ENCODE measurements at places on chromosomes 12 and 14.

DNA sequence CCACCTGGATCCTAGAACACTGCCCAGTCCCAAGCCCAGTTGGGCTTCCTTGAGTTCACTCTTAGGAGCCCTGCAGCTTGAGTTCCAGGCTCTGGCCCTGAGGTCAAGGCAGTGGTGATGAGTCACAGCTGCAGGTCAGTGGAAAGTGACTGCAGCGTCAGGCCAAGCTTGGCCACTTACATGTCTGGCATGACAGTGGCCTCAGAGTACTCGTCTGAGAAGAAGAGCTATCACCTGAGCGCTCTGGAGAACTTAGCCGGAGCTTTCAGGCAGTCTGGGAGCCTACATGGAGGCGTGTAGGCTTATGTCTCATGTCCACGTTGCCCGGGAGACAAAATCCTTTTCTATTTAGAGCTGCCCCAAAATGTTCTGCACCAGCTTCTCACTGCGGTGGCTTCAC lies 75.6 kb downstream of the ARL6IP4 start:
- DNase-seq: no peak

DNA sequence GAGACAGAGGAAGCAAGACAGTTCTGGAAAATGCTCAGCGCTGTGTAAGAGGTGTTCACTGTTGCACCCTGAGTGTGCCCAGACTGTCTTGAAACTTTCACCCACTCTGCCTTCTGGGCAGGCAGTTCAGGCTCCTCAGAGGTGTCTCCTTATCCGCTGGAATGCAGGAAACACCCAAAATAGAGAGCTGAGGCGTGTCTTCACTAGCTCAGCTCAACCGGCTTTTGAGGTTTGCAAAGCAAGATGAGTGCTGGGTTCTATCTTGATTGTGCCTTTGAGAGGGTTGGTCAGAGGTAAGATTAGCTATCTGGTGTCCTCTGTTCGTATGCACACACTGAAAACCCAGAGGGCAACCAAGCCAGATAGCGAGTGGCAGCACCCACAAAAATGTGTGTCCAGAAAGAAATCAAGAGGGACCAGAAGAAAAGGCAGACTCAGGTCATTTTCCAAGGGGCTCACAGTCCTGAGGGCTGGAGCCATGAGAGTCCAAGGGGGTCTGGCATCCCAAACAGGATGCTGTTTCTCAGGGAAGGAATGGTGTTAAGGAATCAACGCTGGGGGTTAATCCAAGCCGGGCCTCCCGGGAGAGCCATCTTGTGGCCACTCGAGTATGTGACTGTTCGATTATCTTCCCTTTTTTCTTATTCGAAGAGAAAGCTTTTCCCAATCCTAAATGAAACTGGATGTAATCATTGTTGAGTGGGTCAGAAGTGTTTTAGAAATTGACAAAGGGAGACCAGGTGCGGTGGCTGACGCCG lies 47.1 kb downstream of the TBX3 start:
- DNase-seq: no peak

DNA sequence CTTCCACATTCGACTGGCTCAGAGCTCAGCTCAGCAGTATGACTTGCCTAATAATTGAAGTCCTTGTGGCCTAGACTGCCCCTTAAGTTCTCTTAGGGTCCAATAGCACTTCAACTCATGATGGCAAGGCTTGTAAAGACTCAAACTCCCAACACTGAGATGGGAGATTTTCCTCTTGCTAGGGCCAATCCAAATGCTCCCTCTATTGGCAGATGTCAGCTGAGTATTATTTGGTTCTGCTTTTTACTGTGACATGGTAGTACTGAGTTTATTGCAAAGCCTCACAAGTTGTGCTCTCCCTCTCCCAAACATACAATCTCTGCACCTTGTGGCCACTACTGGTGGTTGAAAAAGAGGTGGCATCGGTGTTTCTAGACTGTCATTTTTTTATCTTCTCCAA lies 164.2 kb downstream of the ALG10 start:
- no peak for DNase-seq

DNA sequence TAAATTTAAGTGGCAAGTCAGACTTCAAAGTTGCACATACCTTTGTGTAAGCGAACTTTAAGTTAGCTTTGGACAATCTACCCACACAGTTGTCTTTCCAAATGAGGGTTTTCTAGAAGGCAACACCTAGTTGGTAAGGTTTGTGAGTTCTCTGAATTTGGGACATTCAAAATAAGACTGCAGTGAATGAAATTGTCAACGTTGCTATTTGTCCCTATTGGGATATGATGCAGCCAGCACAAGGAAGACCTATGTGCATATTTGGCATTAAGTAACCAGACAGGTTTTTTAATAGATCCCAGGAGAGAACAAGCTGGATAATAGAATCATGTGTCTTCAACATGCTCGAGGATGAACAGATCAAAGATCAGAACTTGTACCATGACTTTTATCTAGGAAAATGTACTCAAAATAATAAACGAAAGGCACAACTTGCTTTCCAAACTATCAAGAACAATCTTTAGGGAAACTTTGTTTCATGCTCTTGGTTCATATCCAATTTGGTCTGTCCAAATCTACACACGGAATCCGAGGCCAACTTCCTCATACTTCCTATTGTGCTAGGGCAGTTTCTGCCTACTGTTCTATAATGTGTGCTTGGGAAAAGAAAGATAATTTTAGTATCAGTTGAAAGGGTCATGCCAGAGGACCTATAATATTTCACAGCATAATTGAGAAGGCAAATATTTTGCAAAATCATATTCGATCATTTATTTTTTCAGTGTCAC lies 284.2 kb upstream of the SOX5 start:
- no peak for DNase-seq

DNA sequence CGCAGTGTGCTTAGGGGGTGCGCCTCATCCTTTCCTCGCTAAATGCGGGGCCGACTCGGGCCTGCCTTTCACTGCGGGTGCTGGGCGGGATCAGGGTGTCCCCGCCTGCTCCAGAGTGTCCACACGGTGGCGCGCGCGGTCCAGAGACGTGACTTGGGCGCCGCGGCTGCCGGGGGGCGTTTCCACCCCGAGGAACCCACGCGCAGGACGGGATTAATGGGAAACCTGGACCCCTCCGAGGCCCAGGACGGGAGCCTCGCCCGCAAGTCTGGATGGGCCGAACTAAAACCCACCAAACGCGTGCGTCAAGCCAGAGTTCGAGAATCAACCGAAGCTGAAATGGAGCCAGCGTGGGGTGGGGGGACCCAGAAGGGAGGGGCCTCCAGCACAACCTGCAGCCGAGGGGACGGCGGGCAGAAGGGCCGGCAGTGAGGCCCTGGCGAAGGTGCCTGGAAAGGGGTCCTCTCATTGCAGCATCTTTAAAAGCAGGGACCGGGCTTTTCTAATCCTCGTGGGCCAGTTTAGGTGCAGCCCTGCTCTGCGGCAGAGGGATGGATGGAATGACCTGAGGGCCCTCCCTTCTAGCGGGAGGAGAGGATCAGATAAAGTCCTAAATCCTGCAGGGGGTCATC lies 93.3 kb downstream of the NINJ2 start:
- peak; percentile 88 for DNase-seq

- DNase-seq: no peak
Measured at GRCh38 chr12:50127546-50127945, 15.5 kb downstream of the COX14 start.

DNA sequence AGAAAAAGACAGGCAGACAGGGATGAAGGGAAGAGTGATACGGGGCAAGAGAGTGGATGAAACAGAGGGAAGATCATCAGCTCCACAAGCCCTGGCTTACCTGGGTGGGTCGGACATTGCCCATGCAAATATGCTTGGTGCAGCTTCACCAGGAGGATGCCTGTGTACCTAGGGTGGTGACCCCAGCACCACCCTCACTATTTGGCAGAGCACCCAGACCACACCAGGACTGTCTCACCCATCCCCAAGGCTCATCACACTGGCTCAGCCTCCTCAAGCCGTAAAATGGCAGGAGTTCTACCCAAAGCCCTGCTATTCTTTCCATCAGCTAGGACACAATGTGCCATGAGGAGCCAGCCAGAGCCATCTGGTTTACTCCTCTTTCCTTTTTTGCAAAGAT lies 3.0 kb downstream of the GALNT8 start:
- no peak for DNase-seq

DNA sequence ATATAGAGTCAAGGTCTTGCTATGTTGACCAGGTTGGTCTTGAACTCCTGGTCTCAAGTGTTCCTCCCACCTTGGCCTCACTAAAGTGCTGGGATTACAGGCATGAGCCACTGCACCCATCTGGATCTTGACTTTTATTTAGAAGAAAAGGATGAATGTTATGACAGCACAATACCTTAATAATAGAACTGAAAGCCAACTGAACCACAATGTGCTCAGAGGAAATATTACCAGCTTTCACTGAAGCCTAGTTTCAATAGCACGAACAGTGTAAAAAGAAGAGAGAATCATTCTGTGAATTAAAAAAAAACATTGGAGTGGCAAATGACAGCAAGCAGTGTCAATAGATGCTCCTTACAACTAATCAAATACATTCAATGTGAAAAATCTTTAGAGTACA lies 239.2 kb upstream of the RMST start:
- no peak for DNase-seq

- no peak for DNase-seq
Measured at GRCh38 chr14:53331247-53331646, 178.1 kb upstream of the DDHD1 start.

DNA sequence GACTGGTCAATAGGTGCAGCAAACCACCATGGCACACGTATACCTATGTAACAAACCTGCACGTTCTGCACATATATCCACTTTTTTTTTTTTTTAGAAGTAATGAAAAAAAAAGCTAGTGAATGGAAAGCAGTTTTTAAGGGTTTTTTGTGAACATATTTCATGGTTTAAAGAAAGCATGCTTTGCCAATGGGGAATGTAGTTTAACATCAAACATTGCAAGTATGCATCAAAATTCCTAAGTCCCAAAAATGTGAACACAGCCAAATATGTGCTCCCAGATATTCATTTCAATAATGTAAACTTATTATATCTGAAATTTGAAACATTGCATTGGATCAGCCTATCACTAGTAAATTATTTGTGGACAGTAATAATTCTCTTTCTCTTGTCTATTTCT lies 710.4 kb upstream of the FLRT2 start:
- DNase-seq: no peak

- DNase-seq: no peak
Measured at GRCh38 chr14:79781882-79782281, 429.4 kb downstream of the DIO2 start.

DNA sequence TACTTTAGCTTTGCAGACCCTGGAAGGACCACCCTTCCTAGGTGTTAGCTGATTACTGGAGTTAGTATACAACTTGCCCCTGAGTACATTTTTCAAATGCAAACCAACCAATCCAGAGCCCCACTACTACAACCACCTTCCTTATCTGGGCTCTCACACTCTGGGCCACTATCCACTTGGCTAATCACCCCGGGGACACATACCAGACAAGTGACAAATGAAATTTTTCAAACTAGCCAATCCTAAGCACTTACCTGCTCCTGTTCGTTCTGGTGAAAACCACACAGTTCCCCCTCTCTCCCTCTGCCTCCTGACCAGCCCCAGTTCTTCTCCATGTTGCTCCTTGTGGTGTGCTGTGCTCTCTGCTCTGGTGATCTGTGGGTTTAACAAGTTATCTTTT lies 140.4 kb downstream of the CNTN1 start:
- no peak for DNase-seq

GRCh38 chr12:129215556-129215955 lies 362.3 kb downstream of the GLT1D1 start:
- DNase-seq: no peak

DNA sequence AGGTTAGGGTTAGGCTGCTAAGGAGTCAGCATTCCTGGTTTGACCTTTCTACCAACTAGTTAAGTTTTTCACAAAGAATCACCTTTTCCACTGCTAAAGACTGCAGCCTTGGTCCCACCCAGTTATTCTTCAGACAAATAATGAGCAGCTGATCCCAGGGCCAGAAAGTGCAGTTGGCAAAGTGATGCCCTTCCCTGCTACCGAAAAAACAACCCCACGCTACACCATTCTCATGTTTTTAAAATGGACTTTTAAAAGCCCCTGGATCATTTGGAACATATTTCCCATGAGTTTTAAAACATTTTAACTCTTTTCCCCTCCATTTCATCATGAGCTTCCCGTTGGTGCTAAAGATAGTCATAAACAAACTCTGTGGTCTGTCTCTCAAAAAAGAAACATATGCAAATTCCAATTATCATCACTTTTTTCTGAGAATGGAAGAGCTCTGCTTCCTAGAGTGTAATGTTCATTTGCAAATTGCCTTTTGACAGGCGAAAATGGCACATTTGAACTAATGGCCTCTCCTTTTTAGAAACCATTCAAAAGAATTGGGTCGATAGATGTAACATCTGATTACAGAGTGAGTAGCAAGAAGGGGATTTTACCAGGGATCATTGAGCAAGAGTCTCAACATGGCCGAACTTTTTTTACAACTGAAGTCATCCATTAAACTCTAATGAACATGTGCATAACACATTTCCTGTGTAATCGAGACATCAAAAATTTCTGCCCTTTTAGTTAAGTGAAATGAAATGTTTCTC lies 129.3 kb upstream of the RAP1B start:
- DNase-seq: no peak

DNA sequence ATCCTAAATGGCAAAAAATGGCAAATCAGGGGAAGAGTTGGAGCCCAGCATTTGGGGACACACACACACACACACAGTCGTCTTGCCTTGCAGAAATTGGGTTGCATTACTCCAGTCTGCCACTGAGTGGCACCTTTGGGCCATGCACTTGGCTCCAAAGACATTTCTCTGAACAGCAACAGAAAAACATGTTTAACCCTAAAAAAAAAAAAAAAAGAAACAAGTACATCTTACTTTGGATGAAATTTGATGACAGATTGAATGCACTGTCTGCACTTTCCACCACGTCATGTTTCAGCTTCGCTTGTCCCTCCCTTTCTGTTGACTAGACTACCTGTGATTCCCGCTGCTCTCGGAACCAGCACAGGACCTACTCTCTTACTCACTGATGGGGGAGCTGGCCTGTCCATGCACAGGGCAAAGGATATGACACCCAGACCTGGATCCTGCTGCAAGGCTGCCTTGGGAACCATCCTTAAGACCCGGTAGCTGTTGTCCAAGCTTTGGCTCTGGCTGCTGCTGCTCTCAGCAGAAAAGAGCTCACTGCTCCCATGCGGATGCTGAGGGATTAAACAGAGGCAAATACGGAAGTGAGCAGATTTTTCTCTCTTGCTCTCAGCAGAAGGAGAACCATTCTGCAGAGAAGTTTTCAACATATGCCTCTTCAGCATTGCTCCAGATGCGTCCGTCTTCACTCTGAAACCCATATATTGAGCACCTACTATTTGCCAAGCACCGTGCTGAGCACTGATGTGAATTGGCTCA lies 376.8 kb downstream of the DPF3 start:
- peak; percentile 87 for DNase-seq

- no peak for DNase-seq
Measured at GRCh38 chr14:103217538-103217937, 94.3 kb downstream of the TNFAIP2 start.

DNA sequence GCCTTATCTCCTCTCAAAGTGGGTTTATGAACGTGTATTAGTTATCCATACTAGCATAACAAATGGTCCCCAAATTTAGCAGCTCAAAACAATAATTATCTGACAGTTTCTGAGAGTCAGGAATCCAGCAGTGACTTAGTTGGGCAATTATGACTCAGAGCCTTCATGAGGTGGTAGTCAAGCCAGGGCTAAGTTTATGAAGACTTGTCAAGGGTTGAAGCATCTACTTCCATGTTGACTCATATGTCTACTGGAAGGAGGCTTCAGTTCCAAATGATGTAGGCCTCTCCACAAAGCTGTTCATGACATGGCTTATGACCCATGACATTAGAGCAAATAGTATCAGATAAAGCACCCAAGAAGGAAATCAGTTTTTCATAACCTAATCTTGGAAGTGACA lies 73.2 kb downstream of the IPO8 start:
- no peak for DNase-seq

GRCh38 chr12:130961921-130962451 lies 8.3 kb downstream of the ADGRD1 start:
- DNase-seq: no peak

Measured in activated CD4-positive, alpha-beta T cell treated with anti-CD3 and anti-CD28 coated beads, Interleukin-2, amount 10 ng/mL, durations not matched to agents 7 days and 5 days (primary cell).